Neural cell (in vitro differentiated cells): ENCODE measurements at places on chromosomes 7 and 10. TPM values are rescaled to one million over a fixed set of nuclear protein-coding genes. Genes with fewer than 3 reads are reported as not detected.

Gene CYP2W1
- not detected in 2 replicates for polyA plus RNA-seq

Gene COL17A1
- polyA plus RNA-seq: not detected in 2 replicates

Gene HOGA1
- not detected in 2 replicates for polyA plus RNA-seq

Gene CUBN
- 7.1 and 8.7 TPM in 2 replicates for polyA plus RNA-seq

Gene GPR26
- polyA plus RNA-seq: 8.0 and 8.1 TPM in 2 replicates

Gene ZNF853
- polyA plus RNA-seq: 8.7 and 12.9 TPM in 2 replicates

Gene C10orf67
- polyA plus RNA-seq: 0.48 and 3.8 TPM in 2 replicates

Gene OR13A1
- 0.11 and 0.32 TPM in 2 replicates for polyA plus RNA-seq

Gene MINDY4
- 1.0 and 1.6 TPM in 2 replicates for polyA plus RNA-seq

Gene TMEM225B
- polyA plus RNA-seq: 2.9 and 3.6 TPM in 2 replicates

Gene MYOF
- polyA plus RNA-seq: 0.47 TPM in 1 of 2 replicates, not detected in the other

Gene FGFBP3
- polyA plus RNA-seq: 35.9 and 39.5 TPM in 2 replicates

Gene ERVW-1
- not detected in 2 replicates for polyA plus RNA-seq

Gene AKR1C8
- polyA plus RNA-seq: 0.54 TPM in 1 of 2 replicates, not detected in the other

Gene TDRD1
- not detected in 2 replicates for polyA plus RNA-seq

Gene LRIT1
- polyA plus RNA-seq: not detected in 2 replicates

Gene TYSND1
- 10.3 and 14.1 TPM in 2 replicates for polyA plus RNA-seq

Gene C7orf57
- not detected in 2 replicates for polyA plus RNA-seq
